ENCODE measurements at places on chromosomes 3 and 15. TPM values are rescaled to one million over a fixed set of nuclear protein-coding genes. Genes with fewer than 3 reads are reported as not detected.

TMEM212 gene
- not detected for total RNA-seq

DNA sequence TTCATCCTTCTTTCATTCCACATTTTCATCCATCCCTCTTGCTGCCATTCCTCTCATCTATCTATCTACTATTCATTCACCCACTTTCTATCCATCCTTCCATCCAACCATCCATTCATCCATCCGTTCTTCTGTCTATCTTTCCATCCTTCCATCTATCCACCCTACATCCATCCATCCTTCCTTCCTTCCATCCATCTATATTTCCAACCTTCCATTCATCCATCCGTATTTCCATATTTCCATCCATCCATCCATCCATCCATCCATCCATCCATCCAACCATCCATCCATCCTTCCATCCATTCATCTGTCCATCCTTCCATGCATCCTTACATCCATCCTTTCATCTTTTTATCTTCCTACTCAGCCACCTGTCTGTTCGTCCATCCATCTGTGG lies 14.0 kb downstream of the SLC6A20 start:
- no peak for DNase-seq

- no peak for DNase-seq
Measured at GRCh38 chr3:77254967-77255831, 215.3 kb downstream of the ROBO2 start.

DNA sequence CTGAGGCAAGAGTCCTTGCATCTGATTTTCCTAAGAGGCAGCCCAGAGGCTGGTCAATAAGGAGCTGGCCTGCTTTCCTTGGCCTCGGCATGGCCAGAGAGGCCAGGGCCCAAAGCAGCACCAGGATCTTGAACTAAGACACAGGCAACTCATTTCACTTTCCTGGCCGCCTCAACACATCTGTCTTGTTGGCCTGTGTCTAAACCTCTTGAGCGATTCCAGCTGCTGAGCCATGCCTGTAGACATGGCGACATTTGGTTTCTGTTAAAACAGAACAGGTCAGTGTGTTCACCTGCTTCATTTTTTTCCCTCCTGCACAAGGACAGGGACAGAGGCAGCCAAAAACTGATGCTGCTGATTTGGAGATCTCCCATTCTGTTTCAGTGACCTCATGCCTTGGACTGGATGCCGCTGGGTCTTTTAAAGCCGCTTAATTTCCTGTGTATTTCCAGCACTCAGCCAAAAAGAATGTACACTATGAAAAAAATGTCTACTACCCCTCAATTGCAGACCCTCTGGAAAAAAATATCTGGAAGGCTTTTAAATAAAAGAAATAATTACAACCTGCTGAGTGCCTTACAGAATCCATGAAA lies 266.6 kb upstream of the ICE2 start:
- peak; percentile 24 for DNase-seq

RETNLB gene
- total RNA-seq, result 51.3 TPM

GPR62 gene
- total RNA-seq, result 0.22 TPM

DNA sequence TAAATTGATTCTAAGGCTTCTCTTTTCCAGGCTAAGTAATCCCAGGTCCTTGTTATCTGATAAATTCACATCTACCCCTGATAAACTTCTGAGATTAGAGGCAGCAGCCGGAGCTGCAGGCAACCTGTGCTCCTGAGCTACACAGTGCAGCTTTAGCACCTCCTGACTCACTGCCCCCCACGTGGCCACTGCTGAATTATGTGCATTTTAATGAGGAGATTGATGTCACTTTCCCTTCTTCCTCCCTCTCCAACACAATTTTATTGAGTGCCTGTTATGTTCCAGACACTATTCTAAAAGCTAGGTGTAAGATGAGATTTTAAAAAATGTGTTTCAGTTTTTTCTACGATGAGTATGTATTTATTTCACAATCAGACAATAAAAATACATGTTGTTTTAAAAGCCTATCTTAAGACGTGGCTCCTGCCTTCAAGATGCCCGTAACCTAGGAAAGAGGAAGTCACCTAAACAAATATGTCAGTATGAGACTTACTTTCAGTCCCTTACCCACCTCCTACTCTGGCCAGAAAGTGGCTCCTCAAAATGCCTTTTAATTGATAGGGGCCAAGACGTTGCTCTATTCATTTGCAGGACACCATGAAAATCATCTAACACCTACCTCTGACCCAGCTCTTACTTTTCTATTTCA lies 161.5 kb upstream of the PFN2 start:
- DNase-seq, result no peak

SUCNR1 gene
- 0.65 TPM for total RNA-seq

GRCh38 chr3:127762787-127763105 lies 59.6 kb downstream of the MGLL start:
- peak; percentile 20 for DNase-seq

GRCh38 chr15:89809093-89809786 lies 5.4 kb downstream of the ANPEP start:
- DNase-seq, result no peak

DNA sequence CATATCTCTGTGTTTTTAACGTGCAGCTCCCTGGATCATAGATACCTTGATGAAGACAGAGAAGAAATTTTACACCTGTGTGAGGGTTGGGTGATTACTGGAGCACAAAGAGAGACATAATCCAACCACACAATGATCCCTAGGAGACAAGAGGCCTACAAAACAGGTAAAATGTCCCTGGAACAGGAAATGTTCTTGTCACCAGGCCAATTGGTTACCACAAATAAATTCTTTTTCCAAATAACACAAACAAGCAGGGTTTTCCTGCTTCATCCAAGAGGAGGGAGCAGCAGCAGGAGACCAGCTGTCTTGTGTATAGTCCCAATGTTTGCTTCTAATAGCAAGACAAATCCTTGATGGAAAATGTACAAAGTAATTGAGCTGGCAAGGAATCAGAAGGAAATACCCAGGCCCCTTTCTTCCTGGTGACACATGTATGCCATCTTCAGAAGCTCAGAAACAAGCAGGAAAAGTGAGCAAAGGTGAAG lies 1.4 kb downstream of the MGLL start:
- no peak for DNase-seq

DNA sequence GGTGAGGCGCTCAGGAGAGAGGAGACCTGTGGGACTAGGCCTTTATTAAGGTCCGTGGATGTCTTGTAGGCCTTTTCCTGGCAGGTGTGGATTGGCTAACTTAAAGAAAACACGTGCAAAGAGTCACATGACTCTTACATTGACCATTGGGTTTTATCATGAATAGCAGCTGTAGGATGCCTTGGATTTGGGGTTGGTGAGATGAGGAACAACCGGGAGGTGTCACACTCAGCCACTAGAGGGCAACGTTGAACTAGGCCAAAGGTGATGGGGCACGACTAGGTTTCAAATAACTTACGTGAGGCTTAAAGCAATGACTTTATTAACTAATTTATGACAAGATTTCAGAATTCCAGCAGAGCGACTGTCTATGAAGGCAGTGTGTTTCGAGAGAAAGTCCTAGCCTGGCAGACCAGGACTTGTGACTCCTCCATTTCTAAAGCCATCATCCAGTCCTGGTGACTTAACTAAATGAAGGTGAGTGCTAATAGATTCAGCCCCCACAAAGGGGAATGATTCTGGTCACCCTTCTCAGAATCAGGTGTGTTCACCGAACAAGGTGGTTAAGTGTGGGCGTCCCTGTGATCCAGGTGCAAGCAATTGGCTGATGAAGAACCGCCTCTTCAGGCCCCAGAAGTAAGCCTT lies 345.6 kb downstream of the MCTP2 start:
- DNase-seq, result no peak

SLC12A8 gene
- 13.6 TPM for total RNA-seq

- no peak for DNase-seq
Measured at GRCh38 chr3:45967724-45968123, 24.5 kb downstream of the CXCR6 start.

CHRM5 gene
- total RNA-seq, result not detected

CPLX3 gene
- total RNA-seq, result 0.19 TPM

- DNase-seq, result no peak
Measured at GRCh38 chr3:177419904-177420601, 222.8 kb upstream of the TBL1XR1 start.

- DNase-seq, result no peak
Measured at GRCh38 chr15:39181056-39181747, 399.7 kb upstream of the THBS1 start.

GRCh38 chr15:48802867-48803266 lies 8.0 kb downstream of the CEP152 start:
- no peak for DNase-seq

DNA sequence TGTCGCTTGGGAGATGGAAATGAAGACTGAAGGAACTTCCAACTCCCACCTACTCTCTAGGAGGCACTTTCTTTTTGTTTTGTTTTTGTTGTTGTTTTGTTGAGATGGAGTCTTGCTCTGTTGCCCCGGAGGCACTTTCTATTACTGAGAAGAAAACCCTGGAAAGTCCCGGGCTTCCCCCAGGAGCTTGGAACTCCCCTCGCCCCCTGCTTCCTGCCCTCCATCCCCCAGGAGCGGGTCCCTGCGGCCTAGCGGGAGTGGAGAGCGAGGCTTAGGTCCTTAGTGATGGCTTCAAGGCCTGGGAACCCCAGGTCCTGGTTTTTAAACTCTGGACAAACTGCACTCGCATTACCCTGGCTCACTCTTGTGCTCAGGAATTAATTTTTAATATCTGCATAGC lies 195.7 kb downstream of the OCA2 start:
- no peak for DNase-seq

DNA sequence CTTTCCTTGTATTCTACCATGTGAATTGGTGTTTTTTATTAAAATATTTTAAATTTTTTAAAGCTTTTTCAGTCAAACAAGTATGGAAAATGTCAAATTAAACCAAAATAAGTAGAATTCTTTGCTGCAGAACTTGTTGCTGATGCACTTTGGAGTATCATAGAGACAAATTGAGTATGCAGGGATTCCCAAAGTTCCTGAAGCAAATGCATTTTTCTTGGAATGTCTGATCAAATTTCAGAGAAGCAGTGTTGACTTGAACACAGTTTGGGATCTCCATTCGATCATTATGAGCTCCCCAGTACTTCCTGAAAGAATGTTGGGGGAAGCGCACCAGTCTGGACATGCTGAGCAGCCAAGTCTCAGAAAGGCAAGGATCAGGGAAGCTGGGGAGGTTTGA lies 517.8 kb upstream of the CFAP20DC start:
- DNase-seq, result no peak

CHCHD4 gene
- 15.2 TPM for total RNA-seq

DNA sequence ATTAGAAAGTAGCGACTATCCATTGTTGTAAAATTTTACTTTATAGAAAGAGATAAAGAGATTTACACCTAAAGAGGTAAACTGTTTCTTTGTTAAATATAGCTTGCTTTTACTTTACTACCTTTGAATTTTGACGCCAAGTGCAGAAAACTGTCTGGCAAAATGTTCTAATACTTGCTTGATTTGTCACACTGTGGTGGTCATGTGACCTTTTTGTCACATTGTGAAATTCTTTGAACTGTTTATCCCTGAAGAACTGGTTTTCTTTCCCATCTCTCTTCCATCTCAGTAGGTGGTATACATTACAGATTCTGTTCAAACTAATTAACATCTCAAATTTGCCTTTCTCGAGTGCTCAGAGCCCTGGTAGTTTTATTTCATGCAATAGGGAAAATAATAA lies 327.4 kb downstream of the NAALADL2 start:
- DNase-seq, result no peak

EXOG gene
- 13.0 TPM for total RNA-seq

GRCh38 chr3:197575362-197575761 lies 19.6 kb upstream of the BDH1 start:
- no peak for DNase-seq

FRMD5 gene
- total RNA-seq, result 1.9 TPM

GRCh38 chr15:56804938-56805337 lies 71.6 kb upstream of the ZNF280D start:
- DNase-seq, result no peak

PLCH1 gene
- total RNA-seq, result 13.2 TPM

GABRB3 gene
- total RNA-seq, result 3.2 TPM
